Activated T-cell treated with anti-CD3 and anti-CD28 coated beads, Interleukin-2, amount 50 U/mL, for 24 hours (primary cell): ENCODE measurements at places on chromosomes 11 and 22.
A peak's percentile ranks its signal among the peaks of the same experiment; 100 is the strongest.

GRCh38 chr22:20283674-20284066 lies 15.6 kb upstream of the RTN4R start:
- no peak for DNase-seq

GRCh38 chr11:83285151-83285770 lies 906 bp downstream of the CCDC90B start:
- DNase-seq: no peak

DNA sequence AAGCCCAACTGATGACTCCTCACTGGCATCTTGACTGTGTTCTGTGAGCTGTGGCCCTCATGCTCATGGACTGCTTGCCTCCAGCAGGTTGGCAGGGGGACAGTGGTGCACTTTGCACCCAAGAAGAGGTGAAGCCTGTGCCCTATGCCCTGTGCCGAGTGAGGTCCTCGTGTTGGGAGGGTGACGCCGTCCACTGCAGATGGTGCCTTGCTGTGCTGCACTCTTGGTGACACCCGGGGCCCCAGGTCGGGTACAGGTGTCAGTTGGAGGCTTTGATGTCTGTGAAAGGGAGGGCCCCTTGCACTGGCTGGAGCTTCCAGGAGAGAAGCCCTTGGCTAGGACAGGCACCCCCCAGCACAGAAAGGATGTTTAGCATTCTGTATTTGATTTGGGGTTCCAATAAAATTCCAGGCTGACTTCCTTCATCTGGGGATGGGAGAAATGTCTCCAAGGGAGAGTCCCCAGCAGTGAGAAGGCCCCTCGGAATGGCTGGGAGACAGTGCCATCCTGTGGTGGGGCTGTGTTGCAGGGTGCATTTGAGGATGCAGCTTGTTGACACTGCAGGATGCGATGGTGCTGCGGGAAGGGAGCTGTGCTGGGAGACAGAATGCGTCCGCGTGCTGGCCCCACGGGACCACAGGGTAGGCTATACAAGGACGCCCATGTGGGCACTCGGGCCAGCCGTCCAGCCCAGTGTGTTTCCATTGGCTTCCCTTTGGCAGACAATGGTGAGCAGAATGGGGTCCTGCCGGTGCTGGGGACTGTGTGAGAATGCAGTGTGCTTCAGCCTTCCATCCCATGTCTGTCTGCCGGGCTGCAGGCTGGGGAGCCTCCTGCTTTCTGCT lies 2.5 kb upstream of the ZDHHC8 start:
- DNase-seq: peak; percentile 73

- no peak for DNase-seq
These were observed 5.1 kb downstream of the F2 start for GRCh38 chr11:46724088-46724487.
